ENCODE measurements at places on chromosomes 7 and 10.
A peak's percentile ranks its signal among the peaks of the same experiment; 100 is the strongest.

DNA sequence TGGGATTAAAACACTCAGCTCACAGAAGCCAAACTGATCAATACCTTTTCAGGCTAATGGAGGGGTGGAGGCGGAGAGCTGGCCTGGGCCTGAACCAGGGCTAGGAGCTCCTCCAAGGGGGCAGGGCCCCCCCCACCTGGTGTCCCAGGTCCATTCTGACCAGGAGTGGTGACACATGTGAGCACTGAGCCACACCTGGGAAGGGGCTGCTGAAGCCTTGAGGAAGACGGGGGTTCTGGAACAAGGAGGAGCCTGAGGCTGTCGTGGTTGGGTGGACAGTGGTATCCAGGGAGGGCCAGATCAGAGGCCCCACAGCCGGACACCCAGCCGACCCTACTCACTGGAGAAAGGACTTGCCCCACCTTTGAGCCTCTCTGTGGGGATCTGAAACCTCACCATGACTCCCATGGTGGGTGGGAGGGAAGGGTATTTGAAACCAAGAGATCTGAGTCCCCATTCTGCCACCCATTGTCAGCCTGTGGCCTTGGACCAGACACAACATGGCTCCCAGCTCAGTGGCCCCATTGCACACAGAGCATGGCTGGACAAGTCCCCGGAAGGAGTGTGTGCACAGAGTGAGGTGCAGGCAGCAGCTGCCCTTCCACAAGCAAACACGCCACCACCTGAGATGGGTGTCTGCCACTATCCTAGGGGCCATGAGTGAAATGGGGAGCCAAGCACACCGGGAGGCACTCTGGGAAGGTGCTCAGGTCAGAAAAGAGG lies 12.4 kb downstream of the TMEM273 start:
- no peak overlapping the region for H3K4me3 ChIP-seq
- H3K36me3 ChIP-seq: no peaks in the 10 kb centered on the region
- DNase-seq: no peak
- peaks cover 5% of the 10 kb centered on the region for H3K4me1 ChIP-seq
- no peak overlapping the region for H3K27ac ChIP-seq

DNA sequence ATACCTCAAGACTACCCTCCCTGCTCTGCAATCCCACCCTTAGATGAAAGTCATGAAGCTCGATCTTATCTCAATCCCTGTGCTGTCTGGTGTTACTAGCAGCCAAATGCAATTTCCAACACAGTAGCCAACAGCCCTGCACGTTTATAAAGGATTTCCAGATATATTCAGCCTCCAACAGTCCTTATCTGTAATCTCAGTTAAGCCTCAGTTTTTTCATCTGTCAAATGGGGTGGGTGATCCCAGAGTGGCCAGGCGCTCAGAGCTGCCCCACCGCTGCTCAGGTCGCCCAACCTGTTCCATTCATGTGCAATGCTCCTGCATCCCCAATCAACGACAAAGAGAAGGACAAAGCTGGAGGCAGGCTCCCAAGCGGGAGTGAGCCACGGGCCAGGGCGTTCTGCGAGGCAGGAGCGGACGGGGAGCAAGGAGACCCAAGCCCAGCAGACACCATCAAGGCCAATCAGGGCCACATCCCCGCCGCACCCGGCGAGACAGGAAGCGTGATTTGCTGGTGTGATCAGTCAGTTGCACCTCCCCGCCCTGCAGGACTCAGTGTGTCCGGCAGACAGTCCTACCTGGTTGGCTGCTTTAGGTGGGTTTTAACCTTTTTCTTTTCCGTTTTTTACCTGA lies 19.7 kb downstream of the PDGFA start:
- no peaks in the 10 kb centered on the region for H3K27me3 ChIP-seq
- no peak overlapping the region for H3K27ac ChIP-seq
- H3K4me1 ChIP-seq: peaks cover 10% of the 10 kb centered on the region

- peak within 1 kb of the TSS; percentile 40 for H3K27ac ChIP-seq
- H3K36me3 ChIP-seq: peaks cover 15% of the 10 kb centered on the region
- H3K27me3 ChIP-seq: no peaks in the 10 kb centered on the region
Measured at GRCh38 chr7:73308665-73309214, at the start of gene NSUN5. TSS of gene NSUN5 (minus strand) at chr7:73308826. CDS start at chr7:73308790, 36 bp downstream.

DNA sequence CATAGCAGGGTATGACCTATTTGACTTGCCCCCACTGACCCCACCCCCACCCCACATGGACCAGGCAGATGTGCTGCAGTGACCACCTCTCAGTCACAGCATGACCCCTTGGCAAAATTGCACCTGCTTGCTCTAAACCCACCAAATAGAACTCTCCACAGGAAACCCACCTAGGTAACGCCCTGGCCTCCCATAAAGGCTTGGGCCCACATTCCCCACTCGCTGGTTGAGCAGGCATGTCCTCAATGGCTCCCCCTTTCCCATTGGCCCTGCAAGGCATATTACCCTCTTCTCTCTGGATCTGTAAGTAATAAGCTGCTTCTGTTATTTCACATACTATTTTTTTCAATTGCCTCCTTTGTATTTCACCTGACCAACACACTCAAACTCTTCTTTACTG lies 2.7 kb downstream of the IFIT1 start:
- H3K27me3 ChIP-seq: no peaks in the 10 kb centered on the region
- peaks cover 10% of the 10 kb centered on the region for H3K4me1 ChIP-seq
- no peak for DNase-seq
- no peaks in the 10 kb centered on the region for H3K36me3 ChIP-seq
- H3K27ac ChIP-seq: no peak overlapping the region

GRCh38 chr7:16765436-16765859 lies 11.9 kb downstream of the TSPAN13 start:
- DNase-seq: no peak
- H3K4me3 ChIP-seq: no peak overlapping the region
- H3K27ac ChIP-seq: no peak overlapping the region
- H3K36me3 ChIP-seq: no peaks in the 10 kb centered on the region

GRCh38 chr7:42756841-42757240 lies 155.0 kb downstream of the C7orf25 start:
- DNase-seq: no peak
- H3K4me1 ChIP-seq: no peaks in the 10 kb centered on the region
- no peaks in the 10 kb centered on the region for H3K27me3 ChIP-seq

- H3K36me3 ChIP-seq: no peaks in the 10 kb centered on the region
- H3K4me3 ChIP-seq: no peak overlapping the region
- DNase-seq: no peak
- H3K27me3 ChIP-seq: no peaks in the 10 kb centered on the region
- H3K27ac ChIP-seq: no peak overlapping the region
Measured at GRCh38 chr10:128779416-128779815, 653.2 kb upstream of the MKI67 start.

DNA sequence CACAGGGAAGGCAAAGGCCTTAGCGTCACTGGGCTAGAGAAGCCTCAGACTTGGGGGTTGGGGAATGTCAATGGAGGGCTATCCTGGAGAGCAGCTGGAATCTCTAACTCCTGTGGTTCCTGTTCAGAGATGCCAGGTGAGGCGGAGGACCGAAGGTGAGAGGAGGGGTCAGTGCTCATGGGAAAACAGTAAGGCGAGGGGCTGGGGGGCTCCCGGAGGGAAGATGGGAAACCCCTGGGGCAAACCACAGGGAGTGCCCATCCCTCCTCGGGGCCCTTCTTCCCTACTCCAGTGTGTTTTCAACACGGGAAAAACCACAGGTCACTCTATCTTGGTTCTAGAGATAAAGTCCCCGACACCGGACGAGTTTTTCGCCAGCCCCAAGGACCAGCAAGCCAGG lies 3.3 kb downstream of the LRCH4 start:
- no peak overlapping the region for H3K27ac ChIP-seq
- H3K36me3 ChIP-seq: peaks cover 36% of the 10 kb centered on the region
- peaks cover 10% of the 10 kb centered on the region for H3K4me1 ChIP-seq
- no peak overlapping the region for H3K4me3 ChIP-seq

GRCh38 chr7:65004575-65004974 lies 1.9 kb downstream of the ERV3-1 start:
- no peak overlapping the region for H3K27ac ChIP-seq
- H3K36me3 ChIP-seq: no peaks in the 10 kb centered on the region
- H3K27me3 ChIP-seq: no peaks in the 10 kb centered on the region
- H3K4me3 ChIP-seq: peak overlapping the region; percentile 93

DNA sequence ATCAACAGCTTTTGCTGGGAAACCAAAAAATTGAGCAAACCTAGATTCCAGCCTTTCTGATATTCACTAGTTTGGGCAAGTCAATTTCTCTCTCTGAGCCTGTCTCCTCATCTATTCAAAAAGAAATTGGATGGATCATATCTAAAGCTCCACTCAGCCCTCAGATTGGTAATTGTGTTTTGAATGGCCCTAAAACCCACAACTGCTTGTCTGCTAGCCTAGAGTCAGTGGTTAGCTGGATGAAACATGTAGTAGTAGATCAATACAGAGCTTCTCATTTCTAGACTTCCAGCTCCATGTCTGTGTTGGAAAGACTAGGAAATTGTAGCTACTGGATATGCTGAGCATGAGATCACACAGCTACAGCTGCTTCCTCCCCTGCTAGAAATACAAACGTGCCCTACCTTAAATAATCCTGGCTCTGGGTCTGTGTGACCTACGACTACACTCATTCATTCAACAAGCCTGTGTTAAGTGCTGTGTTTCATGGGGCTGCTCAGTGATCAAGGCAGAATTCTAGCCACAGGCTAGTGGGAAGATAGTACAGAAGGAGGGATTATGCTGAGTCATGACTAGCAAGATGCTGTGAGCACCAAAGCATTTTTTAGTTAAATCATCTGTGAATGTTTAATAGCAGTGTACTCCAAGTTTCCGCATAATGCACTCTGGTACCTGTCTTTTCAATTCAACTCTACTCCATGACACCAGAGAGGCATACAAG lies 15.7 kb downstream of the DNTT start:
- H3K4me1 ChIP-seq: no peaks in the 10 kb centered on the region
- DNase-seq: no peak
- no peaks in the 10 kb centered on the region for H3K36me3 ChIP-seq

DNA sequence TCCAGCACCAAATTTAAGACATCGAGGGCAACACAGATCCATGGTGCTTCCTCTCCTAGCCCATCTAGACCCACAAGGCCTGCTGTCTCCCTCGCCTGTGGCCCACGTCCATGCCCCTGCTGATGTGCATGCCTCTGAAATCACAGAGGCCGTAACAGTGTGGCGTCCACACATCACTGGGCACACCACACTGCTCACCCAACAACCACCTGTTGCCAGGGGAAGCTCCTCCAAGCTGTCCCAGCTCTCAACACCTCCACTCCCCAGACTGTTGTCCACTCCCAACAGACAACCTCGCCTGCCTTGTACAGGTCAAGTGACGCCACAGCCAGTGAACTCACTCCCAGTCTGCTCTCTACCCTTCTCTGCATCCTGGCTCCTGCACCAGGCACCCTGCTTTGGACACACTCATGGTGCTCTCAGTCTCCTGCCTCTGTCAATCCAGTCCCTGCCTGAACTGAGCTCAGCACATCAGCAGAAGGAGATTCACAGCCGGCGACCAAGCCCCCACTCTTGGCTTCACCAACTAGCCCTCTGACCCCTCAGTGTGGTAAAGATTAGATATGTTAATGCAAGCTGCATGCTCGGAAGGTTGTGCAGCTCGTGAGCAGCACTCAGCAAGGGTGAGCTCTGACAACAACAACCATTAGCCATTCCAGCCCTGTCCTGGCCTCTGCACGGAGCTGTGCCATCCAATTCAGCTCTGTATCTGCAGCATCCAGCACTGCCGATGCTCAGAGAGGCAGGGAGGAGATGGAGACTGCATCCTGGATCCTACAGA lies 197.0 kb downstream of the TNS3 start:
- no peak overlapping the region for H3K27ac ChIP-seq
- DNase-seq: no peak
- H3K4me3 ChIP-seq: no peak overlapping the region
- H3K27me3 ChIP-seq: no peaks in the 10 kb centered on the region
- H3K36me3 ChIP-seq: peaks cover 13% of the 10 kb centered on the region

DNA sequence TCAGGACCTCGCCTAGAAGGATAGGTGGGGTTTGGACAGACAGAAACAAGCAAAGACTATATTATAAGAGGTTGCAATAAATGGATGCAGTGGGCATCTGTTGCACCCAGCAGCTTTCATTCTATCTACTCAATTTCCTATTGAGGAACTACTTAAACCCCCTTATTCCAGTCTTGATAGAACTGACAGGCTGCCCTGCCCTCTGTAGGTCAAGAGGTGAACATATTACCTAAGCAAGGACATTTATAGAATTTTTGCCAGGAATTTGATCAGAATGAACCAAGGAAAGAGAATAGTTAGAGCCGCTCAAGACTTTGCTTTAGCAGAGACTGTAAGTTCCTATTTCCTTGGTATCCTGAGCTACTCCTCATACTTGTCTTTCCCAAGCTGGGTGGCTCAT lies 9.5 kb downstream of the VTI1A start:
- H3K27me3 ChIP-seq: no peaks in the 10 kb centered on the region
- H3K36me3 ChIP-seq: peaks cover 6% of the 10 kb centered on the region
- DNase-seq: no peak
- H3K4me1 ChIP-seq: no peaks in the 10 kb centered on the region
- H3K27ac ChIP-seq: no peak overlapping the region

DNA sequence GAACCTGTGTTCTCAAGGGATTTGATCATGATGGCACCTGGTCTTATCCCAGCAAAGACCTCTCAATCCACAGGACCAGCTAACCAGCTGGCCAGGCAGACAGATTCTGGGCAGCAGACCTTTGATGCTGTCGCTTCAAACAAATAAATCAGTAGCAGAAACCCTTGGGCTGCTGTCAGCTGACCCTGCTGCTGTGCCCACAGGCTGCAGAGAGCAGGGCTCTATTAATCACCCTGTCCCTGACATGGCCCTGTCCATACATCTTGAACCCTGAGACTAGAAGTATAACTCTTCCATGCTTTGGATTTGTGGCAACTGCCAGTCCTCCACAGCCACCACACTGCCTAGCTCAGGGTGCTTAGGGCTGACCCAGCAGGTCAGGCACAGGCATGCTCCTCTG lies 244.1 kb upstream of the PODXL start:
- DNase-seq: no peak
- no peak overlapping the region for H3K4me3 ChIP-seq
- no peaks in the 10 kb centered on the region for H3K27me3 ChIP-seq
- no peaks in the 10 kb centered on the region for H3K4me1 ChIP-seq

DNA sequence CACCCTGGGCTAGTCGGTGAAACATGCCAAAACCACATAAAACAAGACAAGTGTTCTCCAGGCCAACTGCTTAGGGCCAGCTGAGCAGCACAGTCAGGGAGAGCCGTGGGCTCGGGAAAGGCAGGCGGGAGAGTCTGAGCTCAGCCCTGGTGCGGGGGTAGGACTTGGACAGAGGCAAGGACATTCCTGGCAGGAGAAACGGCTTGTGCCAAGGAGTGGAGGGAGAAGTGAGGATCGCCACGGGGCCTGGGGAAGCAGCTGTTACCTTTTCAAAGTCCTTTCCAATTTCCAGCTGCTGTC lies 4.2 kb downstream of the ELN start:
- peaks cover 54% of the 10 kb centered on the region for H3K36me3 ChIP-seq
- no peak for DNase-seq
- H3K4me3 ChIP-seq: peak overlapping the region; percentile 82
